KBM-7 (cell line): ENCODE measurements at places on chromosomes 13 and 19.
A peak's percentile ranks its signal among the peaks of the same experiment; 100 is the strongest.

DNA sequence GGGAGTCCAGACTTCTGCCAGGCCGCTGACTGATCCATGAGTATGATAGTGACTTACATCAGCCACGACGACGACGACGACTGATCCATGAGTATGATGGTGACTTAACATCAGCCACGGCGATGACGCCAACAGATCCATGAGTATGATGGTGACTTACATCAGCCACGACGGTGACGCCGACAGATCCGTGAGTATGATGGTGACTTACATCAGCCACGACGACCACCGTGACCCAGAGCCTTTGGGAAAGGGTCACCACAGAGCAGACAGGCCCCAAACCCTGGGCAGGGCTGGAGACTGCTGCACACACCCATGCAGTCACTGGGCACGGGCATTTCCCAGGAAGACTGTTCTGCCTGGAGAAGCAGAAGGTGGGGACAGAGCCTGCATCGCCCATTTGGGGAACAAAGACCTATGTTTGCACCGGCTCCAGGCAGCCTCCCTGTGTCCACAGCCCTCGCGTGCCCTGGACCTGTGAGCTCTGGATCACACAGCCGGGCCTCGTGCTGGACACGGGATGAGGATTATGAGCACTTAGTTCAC lies 130.9 kb upstream of the SPACA7 start:
- DNase-seq: no peak

DNA sequence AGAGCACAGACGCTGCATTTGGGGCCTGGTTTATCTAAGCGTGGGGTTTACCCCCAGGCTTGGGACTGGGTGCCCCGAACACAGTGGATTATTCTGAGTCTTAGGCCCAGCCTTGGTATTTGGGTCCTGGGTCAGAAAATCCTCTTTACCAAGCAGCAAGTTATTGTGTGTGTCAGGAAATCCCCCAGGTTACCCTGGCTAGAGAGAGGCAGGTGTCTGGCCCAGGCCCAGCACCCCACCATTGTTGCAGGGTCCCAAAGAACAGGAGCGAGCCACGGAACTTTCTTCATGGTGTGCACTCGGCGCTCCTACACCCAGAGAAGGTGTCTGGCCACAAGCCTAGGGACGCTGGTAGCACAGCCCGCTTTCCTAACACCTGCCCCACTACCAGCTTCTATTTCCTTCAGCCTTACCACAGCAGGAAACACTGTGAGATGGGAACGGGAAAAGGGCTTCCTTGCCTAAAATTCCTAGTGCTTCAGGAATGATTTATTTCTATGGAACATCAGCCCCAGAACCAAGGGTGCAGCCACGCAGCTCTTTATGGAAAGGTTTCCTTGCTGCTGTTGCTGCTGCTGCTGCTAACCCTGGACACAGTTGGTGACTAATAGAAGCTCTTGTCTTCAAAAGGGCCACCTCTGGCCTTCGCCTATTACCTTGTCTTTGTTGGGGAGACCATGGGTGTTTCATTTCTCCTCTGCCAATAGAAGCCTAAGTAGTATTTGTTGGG lies 7.4 kb upstream of the CDX2 start:
- DNase-seq: no peak

DNA sequence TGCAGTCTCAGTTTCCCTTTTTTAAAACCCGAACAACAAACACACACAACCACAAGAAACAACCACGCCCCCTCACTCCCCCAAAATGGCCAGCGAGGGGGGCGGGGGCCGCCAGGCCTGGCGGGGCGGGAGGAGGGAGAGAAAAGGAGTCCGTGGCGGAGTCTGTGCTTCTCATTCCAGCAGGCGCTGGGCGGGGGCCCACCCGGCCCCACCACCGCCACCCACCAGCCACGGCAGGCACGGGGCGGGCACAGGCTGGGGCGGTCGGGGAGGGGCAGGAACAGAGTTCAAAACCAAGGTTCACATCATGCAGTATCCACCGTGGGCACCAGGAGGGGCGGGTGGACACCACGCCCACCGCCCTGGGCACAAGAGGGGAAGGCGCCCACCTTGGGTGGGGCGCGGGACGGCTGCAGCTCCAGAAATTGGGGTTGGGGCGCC lies 12.9 kb downstream of the DPF1 start:
- no peak for DNase-seq

DNA sequence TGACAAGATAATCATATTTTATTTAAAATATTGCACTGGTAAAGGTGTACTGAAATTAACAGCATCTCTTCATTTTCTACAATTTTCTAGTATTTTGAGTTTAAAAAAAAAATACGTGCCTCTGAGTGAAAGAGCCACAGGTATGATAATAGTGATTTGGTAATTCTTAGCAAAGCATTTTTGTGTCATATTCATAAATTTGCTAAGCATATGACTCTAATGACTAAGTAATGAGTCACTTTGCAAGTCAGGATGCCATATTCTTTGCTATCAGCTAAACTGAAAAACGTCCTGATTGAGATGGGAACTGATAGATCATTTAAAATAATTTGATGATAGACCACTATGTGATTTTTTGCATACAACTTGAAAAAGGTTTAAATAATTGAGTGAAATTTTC lies 136.1 kb upstream of the IRS2 start:
- DNase-seq: no peak

GRCh38 chr13:50074843-50075242 lies 59.6 kb downstream of the KCNRG start:
- no peak for DNase-seq

- no peak for DNase-seq
Measured at GRCh38 chr13:51000571-51001260, 91.1 kb downstream of the RNASEH2B start.

GRCh38 chr13:113884821-113885220 lies 20.9 kb upstream of the GAS6 start:
- no peak for DNase-seq

DNA sequence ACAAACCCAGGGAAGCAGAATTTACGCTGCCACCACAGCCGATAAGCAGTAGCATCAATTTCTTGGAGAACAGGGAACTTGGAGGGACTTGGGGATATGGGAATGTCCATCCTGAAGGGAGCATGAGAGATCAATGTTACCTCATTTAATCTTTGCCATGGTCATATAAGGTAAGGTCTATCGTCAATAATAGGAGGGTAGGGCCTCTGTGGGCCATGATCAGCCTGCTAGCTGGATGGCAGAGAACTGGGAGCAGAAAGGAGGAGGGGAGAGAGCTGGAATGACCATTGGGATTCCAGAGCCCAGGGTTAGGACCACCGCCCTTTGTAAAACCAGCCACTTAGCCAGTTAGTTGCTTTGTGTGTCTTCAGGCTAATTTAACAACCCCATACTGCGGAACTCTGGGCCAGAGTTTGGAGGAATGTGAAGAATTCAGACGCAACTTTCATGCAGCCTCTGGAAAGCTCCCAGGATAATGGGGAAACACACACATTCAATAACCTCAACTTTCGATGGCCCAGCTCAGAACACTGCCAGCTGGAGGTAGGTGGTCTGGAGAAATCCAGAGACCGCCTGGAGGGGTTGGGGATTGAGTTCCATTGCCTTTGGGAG lies 40.3 kb downstream of the ZNF557 start:
- DNase-seq: no peak

GRCh38 chr13:43086181-43086580 lies 62.8 kb downstream of the DNAJC15 start:
- no peak for DNase-seq

DNA sequence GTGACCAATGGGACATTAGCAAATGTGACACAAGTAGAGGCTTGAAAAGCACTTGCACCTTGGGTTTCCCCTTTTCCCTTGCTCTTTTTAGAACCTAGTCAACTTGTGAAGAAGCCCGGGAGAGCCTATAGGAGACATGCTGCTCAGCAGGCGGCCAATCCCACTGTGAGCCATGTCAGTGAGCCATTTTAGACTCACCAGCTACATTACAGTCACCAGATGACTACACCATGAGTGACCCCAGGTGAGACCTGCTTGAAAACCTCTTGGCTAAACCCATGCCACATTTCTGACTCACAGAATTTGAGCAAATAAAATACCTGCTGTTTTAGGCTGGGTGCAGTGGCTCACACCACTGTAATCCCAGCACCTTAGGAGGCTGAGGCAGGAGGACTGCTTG lies 317.5 kb downstream of the KLF12 start:
- DNase-seq: no peak

DNA sequence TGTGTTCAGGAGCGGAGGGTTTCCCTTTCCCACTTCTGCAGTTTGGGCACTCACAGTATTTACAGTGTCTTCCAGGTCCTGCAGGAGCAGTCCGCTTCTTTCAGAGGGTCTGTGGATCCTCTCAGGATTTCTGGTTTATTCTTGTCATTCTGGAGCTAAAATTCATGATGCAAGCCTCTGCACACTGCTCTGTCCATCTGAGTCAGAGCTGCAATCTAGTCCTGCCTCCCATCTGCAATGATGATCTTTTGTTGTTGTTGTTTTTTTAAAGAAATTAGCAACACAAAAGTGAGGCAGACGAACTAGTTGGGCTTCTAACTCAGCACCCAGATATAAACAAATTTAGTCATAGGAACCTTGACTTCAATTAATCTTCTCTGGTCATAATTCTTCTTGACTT lies 86.5 kb downstream of the DLEU7 start:
- no peak for DNase-seq

- no peak for DNase-seq
Measured at GRCh38 chr19:41700381-41701195, 7.8 kb upstream of the CEACAM5 start.

- DNase-seq: no peak
Measured at GRCh38 chr19:1912760-1913505, 7.7 kb downstream of the ADAT3 start.

- DNase-seq: no peak
Measured at GRCh38 chr13:110915874-110916206, 971 bp upstream of the ANKRD10 start.

- DNase-seq: no peak
Measured at GRCh38 chr19:4794971-4795370, 3.4 kb downstream of the FEM1A start.

DNA sequence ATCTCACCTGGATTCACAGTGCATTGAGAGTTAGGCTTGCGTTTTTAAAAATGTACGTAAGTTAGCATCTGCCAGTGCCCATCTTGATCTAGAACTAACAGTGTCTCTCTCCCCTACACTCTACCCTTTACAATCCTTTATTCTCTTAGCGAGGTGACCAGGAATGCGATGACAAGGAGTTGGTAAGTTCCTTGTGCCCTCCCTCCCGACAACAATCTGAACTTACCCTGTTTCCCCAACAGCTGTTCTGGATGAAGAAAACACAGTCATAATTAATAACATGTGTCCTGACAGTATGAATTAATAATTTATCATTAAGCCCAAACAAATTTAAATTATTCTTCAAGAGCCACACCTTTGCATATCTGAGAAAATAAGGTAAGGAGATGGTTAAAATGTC lies 6.3 kb downstream of the TSHZ3 start:
- no peak for DNase-seq

- no peak for DNase-seq
Measured at GRCh38 chr13:111280681-111281585, 39.5 kb upstream of the TEX29 start.

GRCh38 chr13:94431574-94431973 lies 47.9 kb downstream of the DCT start:
- no peak for DNase-seq

DNA sequence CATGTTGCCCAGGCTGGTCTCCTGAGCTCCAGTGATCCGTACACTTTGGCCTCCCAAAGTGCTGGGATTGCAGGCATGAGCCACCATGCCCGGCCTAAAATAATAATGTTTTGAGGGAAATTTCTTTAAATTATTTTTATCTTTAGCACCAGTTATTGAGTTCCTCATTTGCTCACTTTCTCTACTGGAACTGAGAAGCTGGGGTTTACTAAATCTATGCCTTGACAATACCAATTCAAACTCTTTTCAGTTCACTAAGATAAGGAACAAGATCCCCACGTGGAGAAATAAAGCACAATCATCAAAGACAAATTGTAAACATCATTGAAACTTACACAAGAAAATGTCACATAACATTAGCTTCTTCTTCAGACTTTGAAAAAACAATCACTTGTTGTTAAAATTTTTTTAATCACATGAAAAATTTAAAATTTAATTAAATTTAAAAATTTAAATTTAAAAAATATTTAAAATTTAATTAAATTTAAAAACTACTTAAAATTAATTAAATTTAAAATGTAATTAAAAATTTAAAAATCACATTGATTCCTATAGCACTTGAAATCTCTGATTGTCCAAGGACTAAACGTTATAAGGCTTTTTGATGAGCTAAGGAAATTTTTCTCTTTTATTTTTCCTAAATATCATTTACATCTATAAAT lies 25.2 kb upstream of the XPO4 start:
- peak; percentile 21 for DNase-seq

GRCh38 chr19:6802336-6803035 lies 30.0 kb downstream of the VAV1 start:
- DNase-seq: peak; percentile 89

GRCh38 chr13:23810685-23811240 lies 78.4 kb downstream of the MIPEP start:
- DNase-seq: no peak

DNA sequence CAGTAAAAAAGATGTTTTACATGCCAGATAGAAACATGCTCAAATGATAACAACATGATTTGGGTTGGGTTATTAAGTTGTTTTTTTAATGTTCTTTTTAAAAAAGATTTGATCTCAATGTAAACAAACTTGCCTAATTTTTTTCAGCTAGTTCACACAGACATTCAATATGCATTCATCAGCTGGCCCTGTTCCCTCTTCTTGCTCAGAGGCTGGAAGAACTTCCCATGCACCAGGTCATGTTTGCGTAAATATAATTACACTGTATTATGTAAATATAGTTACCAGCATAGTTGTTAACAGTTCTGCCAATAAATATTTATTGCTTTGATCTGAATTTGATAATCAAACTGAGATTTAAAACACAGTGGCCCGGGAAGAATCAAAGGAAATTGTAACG lies 70.6 kb downstream of the ATP11A start:
- DNase-seq: no peak

GRCh38 chr13:97851269-97851668 lies 102.2 kb upstream of the IPO5 start:
- peak; percentile 20 for DNase-seq

DNA sequence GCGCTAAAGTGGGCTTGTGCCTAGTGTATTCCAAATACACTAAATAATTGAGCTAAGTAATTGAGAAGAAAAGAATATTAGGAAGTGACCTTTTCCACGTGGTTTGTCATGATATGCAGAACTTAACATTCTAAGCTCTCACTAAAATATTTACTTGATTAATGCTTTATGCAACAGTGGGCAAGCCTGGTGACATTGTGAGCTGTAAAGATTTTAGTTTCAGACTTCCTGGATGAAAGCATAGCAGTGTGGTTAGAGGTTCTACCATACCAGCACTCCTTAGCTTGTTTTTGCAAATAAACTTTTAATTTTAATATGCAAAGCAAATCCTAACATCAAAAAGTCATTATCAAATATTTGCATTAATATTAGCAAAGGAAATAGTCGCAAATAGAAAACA lies 1065.1 kb upstream of the SPRY2 start:
- no peak for DNase-seq

GRCh38 chr13:101763191-101763590 lies 310.7 kb downstream of the ITGBL1 start:
- no peak for DNase-seq
